Left lung (tissue), 14 donors: ENCODE measurements at places on chromosomes 7 and 10.

GRCh38 chr10:112454910-112455779 lies 8.1 kb downstream of the VTI1A start:
- no peak for DNase-seq

GRCh38 chr10:67533376-67533775 lies 162.6 kb downstream of the CTNNA3 start:
- no peak for DNase-seq

- DNase-seq = no peak
Measured at GRCh38 chr7:131878777-131879176, 322.3 kb upstream of the PODXL start.

- DNase-seq = no peak
Measured at GRCh38 chr7:149731207-149731955, 42.0 kb downstream of the ZNF467 start.

GRCh38 chr7:25835197-25835596 lies 316.8 kb upstream of the NFE2L3 start:
- no peak for DNase-seq

DNA sequence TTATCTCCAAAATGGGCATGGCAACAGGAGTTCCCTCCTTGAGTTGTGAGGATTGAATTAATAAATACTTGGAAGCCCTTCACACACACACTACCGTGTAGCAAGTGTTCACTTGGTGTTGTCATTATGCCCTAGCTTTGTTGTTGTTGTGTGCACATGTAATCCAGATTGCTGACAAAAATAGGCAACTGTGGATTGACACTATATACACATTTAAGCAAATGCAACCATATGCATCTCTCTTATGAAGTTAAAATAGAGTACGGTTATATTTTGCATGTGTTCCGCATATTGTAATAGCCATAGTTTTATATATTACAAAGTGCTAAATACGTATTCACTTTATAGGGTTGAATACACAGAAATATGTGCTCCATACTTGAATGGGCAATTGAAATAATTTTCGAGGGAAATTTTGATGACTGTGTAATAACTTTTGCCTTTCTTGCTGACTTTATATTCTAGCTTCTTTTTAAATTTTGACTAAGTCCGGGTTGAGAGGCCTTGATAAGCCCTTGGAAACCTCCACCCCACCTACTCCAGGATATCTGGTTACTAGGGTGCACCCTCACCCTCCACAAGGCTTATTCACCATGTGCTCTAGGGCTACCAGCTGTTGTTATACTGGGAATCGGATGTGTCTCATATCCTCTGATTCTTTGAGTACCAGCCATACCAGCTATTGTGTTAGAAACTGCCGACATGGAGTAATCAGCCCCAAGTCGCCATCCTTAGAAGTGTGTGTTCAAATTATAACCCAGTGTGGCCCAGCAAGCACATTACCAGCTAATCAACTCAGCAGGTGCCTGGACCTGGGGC lies 265.0 kb downstream of the CAMK1D start:
- DNase-seq = no peak

GRCh38 chr10:123583639-123584418 lies 82.3 kb upstream of the GPR26 start:
- DNase-seq = peak; percentile 58

DNA sequence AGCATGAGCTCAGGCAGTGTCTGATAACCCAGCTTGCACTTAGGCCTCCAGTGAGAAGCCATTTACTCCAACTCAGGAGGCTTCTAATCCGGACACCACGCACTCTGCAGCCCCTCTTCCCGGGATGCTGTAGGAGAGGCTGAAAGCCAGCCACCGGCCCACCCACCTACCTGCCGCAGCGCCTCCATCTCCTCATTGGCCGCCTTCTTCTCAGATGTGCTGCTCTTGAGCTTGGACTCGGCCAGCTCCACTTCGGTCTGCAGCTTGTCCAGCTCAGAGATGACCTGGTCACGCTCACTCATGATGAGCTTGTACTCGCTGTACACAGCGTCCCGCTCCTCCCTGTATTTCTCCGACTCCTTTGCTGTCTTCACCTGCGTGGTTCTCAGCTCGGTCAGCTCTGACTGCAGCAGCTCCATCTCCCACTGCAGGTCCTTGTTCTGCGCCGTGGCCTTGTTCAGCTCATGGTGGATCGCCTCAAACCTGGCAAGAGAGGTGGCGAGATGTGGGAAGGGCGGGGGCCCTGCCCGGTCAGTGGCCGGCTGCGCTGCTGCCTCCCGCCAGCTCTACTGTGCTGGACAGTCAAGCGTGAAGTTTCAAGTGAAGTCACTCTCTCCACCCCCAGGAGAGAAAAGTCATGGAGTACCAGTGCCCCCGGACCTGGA lies 84.7 kb downstream of the DLG5 start:
- DNase-seq = no peak

DNA sequence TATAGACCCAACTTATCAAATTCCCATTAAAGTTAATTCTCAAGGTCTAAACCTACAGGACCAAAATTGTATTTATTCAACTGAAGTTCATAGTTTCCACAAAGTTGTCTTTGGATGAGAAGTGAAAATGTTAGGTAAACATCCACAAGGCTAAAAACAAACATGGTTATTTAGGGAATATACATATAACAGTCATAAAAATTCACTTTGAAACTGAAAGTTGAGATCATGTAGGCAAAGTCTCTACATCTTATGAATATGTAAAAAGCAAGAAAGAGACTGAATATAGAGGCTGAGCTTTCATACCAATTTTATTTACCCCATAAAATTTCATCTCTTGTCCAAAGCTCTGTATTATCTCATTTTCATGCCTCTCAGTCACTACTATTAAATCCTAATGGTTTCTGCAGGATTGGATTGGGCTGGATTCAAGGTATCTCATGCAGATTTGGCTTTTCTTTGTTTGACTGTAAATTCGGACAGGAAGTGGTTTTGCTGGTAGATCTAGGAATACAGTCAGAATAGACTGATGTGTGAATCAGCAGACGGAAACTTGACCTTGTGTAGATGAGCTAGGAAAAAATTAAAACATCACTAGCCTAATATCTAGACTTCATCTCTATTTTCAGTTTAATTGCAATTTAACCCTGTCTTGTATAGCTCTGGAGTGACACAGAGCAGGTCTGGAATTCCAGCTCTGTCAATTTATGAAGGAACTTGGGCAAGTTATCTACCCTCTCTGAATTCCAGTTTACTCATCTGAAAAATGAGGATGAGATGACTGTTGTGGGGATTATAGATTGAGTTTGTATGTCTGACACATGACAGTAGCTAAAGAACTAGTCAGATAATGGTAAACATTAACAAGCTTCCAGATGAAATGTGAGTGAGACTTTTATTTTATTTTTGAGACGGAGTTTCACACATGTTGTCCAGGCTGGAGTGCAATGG lies 27.3 kb upstream of the SKAP2 start:
- DNase-seq = no peak

DNA sequence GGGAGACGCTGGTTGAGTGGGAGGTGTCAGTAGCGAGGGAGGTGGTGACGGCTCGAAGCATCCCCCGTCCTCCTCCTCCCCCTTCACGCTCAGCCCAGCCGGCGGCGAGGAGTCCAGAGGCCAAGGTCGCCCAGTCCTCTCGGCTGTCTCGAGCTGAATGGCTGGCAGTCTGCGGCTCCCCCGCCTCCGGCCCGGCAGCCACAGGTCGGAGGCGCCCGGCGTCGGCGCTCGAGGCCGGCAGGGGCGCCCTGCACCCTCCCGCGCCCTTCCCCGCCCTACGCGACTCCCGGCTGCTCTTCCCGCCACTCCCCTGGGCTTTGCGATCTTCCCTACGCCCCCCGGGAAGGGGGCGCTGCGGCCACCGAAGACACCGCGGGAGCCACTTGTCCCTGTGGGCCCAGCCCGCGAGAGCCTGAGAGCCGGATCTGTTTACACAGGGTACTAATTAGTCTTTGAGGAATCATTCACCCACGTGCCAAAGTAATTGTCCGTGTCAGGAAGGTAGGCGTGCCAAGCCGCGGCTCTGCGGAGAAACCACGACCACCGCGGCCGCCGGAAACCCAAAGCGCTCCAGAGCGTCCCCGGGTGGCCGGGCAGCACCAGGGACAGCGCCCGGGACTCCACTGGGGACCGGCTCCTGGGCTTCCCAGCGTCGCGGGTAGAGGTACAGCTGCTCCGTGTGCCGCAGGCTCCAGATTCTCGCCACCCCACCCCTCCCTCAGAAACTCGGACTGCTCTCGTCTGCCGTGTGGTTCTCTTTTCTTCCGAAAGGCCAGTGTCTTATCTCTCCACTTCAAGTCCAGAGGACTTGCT lies at the start of gene NXPH1:
Gene NXPH1, plus strand, starts transcription at position 133 of the 813 bp plus-strand sequence.
- DNase-seq = peak; percentile 69

- no peak for DNase-seq
Measured at GRCh38 chr7:45937301-45937700, 16.2 kb upstream of the IGFBP3 start.

GRCh38 chr10:122181041-122181732 lies 89.9 kb upstream of the BTBD16 start:
- DNase-seq = no peak

DNA sequence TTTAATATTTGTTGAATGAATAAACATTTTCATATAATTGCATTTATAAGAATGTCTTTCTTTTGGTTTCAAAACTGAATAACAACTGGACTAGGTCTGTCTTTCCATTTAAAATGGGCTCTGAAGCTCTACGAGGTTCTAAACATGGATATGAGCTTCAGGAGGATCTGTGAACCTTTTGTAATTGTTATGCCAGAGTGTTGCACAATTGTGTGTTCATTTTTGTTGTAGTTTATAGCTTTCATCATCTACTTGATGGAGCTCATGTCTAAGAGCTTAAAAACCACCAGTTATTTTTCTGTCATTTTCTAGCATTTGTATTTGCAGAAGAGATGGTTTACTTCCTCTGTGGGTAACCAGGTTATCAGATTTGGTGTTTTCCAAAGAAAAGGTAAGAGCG lies 265.7 kb upstream of the NPY start:
- DNase-seq = no peak

DNA sequence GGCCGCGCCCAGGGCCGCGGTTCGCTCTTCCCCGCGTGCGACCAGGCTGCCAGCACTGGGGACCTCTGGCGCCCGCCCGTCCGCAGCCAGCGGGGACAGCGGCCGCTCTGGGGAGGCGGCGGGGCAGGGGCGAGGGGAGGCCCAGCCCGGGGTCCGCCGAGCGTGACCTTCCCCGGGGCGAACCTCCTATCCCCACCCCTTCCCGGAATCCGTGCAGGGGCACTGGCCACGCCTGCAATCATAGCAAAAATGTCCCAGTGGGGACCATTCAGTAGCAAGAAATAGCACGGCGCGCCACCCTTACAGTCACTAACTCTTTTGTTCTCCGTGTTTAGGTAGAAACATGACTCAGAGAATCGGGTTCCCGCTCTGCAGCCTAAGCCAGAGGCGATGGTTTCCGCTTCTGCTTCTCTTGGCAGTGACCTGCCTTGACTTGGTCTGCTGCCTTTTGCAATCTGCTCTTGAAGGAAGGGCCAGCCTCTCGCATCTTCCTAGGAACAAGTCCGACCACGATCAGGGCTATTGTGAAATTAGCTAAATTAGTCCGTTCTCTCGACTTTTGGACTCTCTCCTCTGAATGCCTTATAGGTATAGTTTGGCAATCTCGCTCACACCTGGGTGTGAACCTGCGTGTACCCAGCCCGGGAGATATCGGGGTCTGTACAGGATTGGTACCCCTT lies 79.3 kb upstream of the ACBD5 start:
- DNase-seq = no peak

DNA sequence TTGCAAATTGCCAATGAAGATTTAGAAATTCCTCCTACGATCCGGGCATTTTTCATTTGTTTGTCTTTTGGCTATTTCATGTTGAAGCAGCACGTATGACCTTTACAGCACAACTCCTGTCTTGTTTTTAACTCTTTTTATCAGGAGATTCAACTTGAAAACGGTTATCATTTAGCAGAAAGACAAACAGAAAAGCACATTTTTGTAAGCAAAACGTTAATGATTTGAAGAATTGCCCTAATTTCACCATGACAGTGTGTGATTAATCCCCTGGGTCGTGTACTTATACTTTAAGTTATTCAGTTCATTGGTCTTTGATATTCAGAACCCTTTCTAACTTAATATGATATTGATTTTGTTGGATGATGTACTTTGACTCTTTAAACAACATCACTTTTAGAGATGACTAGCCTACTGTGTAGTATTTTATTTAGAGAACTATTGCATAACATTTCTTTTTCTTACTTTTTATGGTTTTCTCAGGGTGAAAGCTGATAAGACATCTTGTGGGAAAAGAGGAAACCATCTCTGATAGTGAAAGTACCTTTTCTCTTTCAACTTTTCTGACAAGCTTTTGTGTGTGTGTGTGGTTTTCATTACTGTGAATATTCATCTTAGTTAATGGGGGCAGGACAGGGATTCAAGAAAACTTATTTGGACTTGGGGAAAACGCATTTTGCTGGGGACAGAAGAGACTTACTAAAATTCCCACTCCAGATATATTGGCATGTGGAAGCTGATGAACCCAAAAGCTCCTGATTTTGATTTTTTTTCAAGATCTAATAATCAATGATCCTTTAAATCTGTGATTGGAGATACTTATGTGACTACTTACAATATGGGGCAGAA lies 8.1 kb downstream of the HHEX start:
- DNase-seq = no peak

DNA sequence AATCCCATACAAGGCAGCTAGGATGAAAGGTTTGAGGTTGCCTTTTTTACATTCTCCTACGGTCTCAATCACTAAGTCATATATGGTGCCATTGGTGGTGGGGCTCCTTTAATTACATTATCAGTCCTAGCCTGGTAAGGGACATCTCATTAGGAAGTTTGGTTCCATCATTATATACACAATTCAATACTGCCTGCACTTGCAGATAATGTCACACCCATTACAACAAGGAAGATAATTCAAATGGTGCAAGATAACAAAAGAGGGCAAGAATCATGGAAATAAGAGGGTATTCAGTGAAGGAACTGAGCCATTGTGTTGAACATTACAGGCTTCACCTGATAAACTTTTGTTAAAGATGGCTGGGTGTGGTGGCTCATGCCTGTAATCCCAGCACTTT lies 1.7 kb upstream of the TMEM248 start:
- DNase-seq = no peak

DNA sequence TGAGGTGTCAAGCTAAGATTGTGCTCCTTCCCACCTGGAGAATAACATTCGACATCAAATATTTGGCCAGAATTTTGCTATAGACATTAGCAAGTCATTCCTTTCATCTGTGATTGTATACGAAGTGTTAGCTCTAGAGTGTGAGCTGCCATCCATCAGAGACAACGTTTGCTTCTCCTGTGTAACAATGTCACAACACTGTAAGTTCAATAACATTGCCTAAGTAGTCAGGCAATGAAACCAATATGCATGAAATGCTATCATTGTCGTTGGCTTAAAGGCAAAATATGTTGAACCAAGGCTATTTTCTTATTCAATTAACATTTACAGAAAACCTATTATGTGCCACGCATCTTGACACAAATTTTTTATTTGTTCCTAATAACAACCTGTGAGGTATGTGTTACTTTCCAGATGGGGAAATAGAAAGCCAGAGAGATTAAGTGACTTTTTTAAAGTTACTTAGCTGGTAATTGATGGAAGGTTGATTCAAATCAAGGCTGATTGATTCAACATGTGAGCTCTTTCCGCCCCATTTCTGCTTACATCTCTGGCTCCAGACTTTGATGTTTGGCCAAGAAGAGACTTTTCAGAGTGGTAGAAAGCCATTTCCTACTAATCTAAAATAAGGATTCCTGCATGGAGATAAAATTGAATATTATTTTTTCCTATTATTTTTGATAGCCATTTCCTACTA lies 32.0 kb downstream of the BET1 start:
- no peak for DNase-seq

GRCh38 chr7:142412551-142413193 lies 154.8 kb upstream of the PRSS58 start:
- DNase-seq = no peak

GRCh38 chr10:48657416-48657815 lies 27.3 kb upstream of the WDFY4 start:
- no peak for DNase-seq

- DNase-seq = no peak
Measured at GRCh38 chr10:49666685-49667084, 12.8 kb upstream of the C10orf53 start.
